Suppressor macrophage treated with lipopolysaccharide for 4 hours (primary cell): ENCODE measurements at places on chromosomes 6 and 20.

GRCh38 chr20:35508493-35509218, 20.8 kb downstream of the C20orf173 start:
- no peak for DNase-seq

GRCh38 chr6:168583821-168584220, 142.8 kb downstream of the SMOC2 start:
- no peak for DNase-seq

GRCh38 chr6:139776041-139776440, 401.6 kb upstream of the CITED2 start:
- DNase-seq = no peak

DNA sequence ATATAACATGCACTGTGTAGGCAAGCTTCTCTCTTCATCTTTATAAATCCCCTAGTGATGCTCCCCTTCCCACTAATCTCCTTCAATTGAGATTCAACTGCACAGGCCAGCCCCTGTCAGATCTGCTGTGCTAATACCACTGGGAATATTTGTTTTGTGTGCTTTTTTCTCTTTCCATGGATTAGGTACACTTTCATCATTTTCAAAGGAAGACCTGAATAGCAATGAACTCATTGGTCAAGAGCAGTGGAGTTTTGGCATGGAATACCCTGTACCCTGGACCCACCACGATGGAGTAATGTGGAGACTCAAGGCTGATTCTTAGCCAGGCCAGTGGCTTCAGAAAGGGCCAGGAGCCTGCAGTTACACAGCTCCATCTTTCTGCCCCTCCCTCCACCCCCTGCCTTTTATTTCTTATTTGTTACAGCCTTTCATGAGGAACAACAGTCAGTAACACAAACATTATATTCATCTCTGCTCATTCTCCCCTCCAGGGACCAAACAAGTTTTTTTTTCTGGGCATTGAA, 75.4 kb upstream of the KCNG1 start:
- DNase-seq = no peak

GRCh38 chr6:157593596-157593995, 212.6 kb downstream of the ZDHHC14 start:
- no peak for DNase-seq

GRCh38 chr20:327186-328026, 2.1 kb downstream of the SOX12 start:
- no peak for DNase-seq

GRCh38 chr20:63296531-63297299, 3.7 kb downstream of the COL20A1 start:
- no peak for DNase-seq

DNA sequence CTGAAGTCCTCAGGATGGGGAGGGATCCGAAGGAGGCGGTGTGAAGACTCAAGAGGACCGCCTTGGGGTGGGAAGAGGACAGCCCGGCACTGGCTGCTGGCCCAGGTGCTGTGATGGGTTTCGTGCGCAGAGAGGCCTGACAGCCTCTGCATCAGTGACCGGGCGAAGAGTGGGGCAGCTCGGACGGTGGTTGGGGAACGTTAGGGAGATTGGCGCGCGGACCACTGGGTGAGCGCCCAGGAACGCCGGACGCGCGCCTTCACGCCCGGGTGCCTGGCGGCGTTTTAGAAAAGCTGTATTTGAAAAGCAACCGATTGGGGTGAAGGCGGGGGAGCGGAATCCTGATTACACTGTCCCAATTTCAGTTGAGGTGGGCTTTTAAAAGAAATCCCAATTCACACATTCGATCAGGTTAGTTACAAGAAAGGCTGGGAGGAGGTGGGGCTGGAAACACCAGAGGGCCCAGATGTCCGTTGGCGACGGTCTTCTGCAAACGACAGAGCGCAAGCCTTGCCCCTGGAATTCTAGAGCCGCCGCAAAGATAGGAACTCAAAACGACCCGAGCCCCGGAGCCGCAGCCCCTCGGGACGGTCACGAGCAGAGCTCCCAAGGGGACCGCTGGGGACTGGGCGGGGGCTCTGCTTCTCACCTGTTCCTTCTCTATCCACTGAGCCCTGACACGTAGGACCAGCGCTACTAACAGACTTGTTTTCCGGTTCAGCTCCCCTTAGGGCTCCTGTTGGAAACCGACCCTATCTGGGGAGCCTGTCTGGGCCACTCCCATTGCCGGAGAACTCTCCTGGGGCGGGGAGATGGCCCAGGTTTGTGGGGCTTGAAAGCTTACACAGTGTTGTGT, 8.5 kb upstream of the TRIM40 start:
- no peak for DNase-seq

DNA sequence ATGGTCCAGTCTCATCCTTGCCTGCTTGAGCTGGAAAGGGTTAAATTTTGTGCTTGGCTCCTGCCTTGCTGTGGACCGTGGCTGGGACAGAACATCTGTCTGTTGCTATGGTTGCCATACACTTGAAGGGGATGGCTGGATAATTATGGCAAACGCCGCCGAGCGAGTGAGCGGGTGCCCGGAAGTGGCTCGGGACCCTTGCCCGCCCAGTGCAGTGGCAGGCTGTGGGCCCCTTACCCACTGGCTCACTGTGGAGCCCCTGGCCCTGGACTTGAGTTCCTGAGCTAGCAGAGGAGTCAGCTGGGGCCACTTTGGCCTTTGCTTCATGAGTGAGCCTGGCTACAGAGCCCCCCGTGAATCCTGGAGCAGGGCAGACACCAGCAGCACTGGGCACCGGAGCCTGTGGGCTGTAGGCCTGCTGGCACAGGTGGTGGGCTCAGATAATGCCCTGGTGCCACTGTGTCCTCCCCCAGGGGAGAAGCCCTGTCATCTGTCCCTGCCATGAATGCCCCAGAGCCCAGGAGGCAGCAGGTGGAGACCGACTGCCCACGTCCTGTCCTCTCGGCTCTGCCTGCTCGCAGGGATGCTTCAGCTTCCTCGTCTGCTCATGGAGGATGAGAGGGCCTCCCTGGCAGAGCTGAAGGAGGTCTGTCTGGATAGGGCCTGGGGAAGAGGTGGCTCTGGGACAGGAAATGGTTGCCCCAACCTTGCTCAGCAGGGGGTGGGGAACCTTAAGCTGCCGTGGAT, 25.5 kb upstream of the NOL4L start:
- no peak for DNase-seq

GRCh38 chr6:85637579-85637978, 5.1 kb downstream of the SYNCRIP start:
- DNase-seq = no peak

- no peak for DNase-seq
These were observed 164.9 kb downstream of the JARID2 start for GRCh38 chr6:15410752-15411151.

DNA sequence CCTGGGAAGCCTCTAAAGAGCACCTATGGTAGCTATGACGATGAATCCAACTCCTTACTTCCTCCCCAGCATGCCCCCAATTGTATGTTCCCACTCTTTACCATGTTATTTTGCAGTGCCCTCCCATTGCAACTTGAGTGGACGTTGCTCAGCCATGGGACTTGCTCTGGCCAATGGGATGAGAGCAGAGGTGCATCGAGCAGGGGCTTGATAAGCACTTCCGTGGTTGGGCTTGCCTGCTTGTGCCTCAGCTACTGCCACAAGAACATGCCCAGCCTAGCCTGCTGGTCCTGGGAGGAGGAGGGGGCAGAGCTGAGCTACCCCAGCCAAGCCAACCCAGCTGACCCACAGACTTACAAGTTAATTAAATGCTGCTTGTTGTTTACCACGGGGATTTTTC, 71.1 kb upstream of the CTNNBL1 start:
- no peak for DNase-seq

DNA sequence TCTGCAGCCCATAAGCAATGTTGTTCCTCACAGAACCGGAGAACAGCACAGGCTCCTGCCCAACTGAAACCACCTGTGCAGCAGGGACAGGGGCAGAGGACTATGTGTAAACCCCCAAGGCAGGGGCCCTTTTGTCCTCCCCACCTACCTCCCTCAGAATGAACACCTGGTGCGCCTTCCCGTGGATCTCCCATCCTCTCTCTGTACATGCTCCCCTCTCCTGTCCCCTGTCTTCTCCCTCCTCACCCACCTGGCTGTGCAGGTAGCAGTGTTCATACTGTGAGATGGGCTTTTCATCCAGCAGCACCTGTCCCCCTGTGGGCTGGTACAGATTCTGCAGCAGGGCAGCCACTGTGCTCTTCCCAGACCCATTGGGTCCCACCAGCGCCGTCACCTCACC, 8.5 kb downstream of the TAP2 start:
- no peak for DNase-seq

DNA sequence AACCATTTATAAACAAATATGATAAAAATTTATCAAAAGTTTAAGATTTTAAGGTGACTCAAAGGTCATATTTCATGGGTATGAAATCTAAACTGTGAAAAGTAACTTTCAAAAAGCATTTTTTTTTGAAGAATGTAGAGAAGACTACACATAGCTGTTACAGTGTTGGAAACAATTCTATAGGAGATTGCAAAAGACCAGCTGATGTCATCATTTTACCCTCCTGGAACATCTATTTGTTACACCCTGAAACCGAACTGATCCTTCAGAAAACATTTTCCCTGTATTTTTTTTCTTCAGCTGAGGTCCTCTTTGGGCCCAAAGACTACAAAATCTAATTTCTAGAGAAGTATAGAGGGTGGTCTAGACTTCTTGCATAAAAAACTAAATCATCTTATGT, 297.5 kb upstream of the FERMT1 start:
- DNase-seq = no peak

DNA sequence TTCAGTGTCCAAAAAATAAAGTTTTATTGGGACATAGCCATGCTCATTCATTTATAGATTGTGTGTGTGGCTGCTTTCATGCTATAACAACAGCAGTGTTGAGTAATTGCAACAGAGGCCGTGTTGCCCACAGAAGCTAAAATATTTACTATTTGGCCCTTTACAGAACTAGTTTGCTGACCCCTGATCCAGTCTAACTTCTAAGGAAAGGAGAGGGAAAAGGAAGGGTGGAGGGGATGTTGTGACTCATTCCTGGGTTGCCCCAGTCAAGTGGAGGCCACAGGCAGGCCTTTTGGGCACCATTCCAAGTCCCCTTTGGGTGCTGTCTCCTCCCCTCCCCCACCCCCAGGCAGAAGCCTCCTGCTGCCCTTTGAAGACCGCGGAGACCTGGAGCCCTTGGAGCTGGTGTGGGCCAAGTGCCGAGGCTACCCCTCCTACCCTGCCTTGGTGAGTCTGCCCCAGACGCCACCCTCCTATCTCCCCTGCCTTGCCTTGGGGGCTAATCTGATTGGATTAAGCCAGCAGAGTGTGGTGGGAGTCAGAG, 28.4 kb downstream of the BRPF3 start:
- DNase-seq = no peak

GRCh38 chr20:44651434-44651683, 140 bp downstream of the ADA start:
- no peak for DNase-seq

DNA sequence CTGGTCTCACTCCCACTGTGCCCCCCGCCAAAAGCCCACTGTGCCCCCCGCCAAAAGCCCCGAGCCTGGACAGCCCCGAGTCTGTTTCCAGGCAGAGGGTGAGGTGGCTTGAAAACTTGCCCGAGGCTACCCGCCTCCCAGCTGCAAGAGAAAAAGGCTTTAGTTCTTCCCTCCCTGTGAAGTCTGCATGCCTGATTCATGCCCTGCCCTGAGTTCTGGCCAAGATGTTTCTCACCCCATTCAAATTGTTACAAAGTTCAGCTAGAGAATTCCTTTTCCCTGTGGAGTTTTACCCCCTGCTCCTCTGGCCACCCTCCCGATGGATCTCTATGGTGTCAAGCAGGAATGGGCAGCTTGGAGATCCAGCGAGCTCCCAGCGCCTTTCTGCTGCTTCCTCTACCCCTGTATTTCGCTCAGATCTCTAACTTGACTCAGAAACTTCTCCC, 298.8 kb upstream of the MAP3K7 start:
- no peak for DNase-seq

- no peak for DNase-seq
These were observed 181.8 kb downstream of the DLL1 start for GRCh38 chr6:170108890-170109587.

DNA sequence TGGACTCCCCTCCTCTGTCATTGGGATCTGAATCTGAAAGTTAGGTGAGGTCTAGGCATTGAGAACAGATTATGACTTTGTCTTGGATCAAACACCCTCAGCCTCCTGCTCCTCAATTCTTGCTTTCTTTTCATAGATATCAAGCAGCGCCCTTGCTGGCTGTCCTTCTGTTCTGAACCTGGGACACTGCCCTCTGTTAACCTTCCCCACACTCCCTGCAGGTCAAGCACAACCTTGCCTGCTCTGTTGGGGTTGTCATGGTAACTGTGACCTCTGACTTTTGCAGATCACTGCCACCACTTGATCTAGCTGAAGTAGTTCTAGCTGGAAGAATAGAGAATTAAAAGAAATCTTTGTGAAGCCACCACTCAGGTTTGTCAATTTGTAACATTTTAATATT, 16.4 kb upstream of the MICA start:
- DNase-seq = no peak

- DNase-seq = no peak
These were observed 84.7 kb downstream of the SASH1 start for GRCh38 chr6:148427333-148427732.

DNA sequence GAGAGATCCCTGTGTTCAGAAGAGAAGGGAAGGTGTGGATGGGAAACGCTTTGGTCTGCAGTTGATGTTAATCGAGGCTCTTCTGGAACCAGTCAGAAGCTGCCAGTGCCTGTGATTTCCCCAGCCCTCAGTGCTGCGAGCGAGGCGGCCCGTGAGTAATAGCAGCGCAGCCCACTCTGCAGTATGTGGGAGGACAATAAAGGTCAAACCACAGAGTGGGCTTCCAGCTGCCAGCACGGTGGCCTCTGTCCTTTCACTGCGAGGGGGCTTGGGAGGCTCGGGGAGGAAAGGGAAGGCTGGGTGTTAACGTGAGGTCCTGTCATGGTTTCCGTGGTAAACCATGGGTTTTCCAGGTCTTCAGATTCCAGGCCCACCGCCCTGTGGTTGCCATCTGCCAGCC, 32.3 kb upstream of the TAGAP start:
- DNase-seq = no peak

GRCh38 chr20:35235881-35236280, 9.4 kb downstream of the MMP24 start:
- DNase-seq = no peak

- DNase-seq = no peak
These were observed 505.9 kb upstream of the SYNCRIP start for GRCh38 chr6:86148586-86148985.

GRCh38 chr6:100084316-100084990, 90.4 kb upstream of the MCHR2 start:
- DNase-seq = no peak

- DNase-seq = peak; percentile 23
These were observed 164.5 kb upstream of the CST7 start for GRCh38 chr20:24784607-24785006.
